ENCODE measurements at places on chromosomes 3 and 15.

DNA sequence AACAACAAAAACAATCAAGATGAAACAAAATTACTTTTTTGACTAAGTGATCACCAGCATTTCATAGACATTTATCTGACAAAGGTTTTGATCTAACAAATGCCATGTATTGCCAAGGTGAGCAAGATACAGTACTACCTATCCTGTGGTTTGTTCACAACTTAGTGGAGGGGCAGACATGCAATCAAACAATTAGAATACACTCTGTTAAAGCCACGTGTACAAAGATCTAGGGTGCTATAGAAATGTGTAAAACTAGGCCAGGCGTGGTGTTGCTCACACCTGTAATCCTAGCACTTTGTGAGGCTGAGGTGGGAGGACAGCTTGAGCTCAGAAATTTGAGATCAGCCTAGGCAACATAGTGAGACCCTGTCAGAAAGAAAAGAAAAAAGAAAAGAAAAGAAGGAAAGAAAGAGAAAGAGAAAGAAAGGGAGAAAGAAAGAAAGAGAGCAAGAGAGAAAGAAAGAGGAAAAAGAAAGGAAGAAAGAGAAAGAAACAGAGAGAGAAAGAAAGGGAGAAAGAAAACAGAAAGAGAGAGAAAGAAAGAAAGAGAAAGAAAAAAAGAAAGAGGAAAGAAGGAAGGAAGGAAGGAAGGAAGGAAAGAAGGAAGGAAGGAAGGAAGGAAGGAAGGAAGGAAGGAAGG is 1.4 kb upstream of the TRIM69 start:
- DNase-seq = no peak

GRCh38 chr3:126454437-126455198 is 21.1 kb downstream of the ZXDC start:
- DNase-seq = no peak

DNA sequence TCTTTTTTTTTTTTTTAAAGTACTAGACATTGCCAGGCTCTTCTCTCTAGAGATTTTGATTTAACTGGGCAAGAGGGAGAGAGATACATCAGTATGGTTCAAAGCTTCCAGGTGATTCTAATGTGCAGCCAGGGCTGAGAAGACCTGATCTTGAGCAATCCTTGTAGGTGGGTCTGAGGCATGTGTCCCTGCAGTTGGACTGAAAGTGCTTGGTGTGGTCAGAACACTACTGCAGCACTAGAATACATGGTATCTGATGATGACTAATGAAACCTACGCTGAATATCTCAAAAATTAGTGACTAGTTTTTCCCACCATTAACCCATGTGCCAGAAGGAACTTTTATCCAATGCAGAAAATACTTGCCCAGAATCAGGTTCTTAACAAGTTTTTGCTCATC is 34.4 kb upstream of the MYO5C start:
- DNase-seq = no peak

- no peak for DNase-seq
Measured at GRCh38 chr3:25658836-25659235, 5.9 kb downstream of the TOP2B start.

DNA sequence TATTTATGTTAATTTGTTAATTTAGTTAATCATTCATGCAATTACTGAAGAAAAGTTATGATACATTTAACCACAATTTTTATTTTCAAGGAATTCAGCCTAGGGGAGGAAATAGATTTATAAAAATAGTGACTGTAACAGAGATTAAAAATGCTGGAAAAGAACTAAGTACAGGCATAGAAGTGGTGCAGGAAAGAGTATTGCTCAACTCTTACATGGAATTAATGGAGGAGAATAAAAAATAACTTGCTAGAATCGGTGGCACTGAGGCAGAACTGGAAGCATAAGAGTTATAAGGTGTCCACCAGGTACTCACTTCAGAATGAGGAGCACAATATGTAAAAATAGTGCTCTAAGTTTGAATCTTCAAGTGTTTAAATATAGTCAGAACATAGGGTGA is 13.5 kb upstream of the OR5AC2 start:
- DNase-seq = no peak

GRCh38 chr3:8845641-8846040 is 76.2 kb upstream of the OXTR start:
- peak; percentile 64 for DNase-seq

- no peak for DNase-seq
Measured at GRCh38 chr3:146625186-146625775, 20.1 kb upstream of the PLSCR5 start.

GRCh38 chr3:177451864-177452830 is 254.9 kb upstream of the TBL1XR1 start:
- no peak for DNase-seq

- no peak for DNase-seq
Measured at GRCh38 chr3:87006844-87007439, 16.0 kb upstream of the VGLL3 start.

- no peak for DNase-seq
Measured at GRCh38 chr15:40877694-40878093, 3.7 kb upstream of the RHOV start.

- DNase-seq = no peak
Measured at GRCh38 chr15:61295239-61295638, 66.1 kb upstream of the RORA start.

DNA sequence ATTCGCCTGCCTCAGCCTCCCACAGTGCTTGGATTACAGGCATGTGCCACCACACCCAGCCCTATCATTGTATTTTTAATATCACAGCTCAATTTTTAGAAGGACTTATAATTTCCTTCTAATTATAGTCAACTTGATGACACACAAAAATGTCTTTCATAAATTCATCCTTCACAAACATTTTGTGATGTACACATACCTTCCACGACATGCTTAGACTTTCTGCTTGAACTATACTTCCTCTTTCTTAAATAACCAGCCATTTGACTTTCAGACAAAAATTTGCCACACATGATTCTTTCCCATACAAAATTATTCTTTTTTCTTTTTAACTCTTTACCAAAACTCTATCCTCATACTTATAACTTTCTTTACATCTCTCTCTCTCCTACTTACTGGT is 48.4 kb upstream of the CCK start:
- DNase-seq = no peak

- no peak for DNase-seq
Measured at GRCh38 chr3:69944931-69945493, 54.5 kb upstream of the SAMMSON start.

DNA sequence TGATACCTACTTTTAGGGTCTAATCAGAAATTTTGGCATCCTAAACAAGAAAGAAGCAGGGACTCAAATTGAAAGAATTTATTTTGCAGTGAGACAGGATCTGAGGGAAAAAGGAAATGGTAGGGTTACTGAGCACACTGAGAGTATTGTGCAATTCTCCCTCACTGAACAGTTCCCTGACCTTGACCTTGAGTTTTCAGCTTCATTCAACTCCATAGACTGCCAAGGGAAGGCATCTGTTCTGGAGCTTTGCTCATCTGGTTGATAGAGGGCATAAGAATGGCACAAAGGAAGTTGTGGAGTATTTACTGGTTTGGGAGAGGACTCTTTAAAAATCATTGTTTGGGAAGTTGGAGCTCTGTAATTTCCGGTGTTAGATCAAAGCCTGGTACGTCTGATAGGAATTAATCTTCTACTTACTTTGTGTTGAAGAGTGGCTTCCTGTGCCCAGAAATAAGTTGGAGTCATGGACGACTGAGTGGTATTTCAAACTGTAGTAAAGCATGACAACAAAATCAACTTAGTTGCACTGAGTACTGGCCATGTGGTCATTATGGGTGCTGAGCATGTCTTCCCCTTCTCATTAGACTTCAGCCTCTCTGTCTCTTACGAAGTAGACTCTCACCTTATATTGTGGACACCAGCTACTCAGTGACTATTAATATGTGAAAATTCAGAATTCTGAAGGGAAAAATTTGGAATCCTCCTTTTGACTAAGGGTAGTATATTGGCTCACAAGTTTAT is 40.8 kb downstream of the CLDN1 start:
- no peak for DNase-seq

GRCh38 chr3:196168808-196169391 is 42.3 kb downstream of the ZDHHC19 start:
- no peak for DNase-seq
